ENCODE measurements at places on chromosomes 5 and 9.

DNA sequence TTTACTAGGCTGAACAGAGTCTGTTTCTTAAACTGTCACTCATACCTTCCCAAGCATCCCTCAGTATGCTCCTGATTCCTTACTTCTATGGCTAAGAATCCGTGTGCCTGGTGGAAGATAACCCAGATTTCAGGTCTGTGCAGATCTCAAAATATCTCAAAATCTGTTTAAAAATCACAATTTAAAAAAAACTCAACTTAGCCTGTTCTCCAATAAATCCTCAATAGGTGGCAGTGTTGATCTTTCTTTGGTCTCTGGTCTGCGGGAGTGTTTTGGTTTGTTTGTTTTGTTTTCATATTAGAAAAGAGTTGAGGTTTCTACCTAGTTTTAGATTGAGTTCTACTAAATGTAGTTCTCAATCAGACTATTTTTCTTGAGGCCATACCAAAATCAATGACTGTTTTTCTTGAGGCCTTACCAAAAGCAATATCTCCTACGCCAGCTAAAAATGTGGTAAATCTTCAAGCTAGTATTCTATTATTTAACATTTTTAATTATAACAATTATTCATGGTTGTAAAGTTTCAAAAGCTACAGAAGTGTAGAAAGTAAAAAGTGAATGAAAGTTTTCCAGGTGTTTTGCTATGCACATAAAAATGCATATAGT lies 57.9 kb downstream of the TGFBR1 start:
- DNase-seq = peak; percentile 35

DNA sequence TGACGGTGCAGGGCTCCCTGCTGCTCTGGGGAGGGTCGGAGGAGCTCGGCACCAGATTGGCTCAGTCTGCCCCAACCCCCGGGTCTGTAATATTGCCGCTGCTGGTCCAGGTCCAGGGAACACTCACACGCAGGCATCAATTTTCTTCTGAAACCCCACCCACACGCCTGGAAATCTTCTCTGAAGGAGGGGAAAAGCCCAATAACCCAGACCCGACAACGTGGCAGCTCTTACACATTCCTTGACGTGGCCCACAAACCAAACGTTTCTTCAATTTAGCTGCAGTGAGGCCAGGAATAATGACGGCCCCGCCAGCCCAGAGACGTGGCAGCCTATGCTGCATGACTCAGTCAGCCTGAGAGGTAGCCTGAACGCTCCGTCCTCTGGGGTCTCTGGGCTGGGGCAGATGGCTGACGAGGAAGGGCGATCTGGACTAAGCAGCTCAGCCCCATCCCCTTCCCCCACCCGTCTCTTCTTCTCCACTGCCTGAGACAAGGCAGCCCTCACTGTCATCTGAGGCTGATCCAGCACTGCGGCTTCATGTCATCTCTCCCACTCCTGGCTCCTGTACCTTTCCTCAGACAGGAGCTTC lies 9.9 kb upstream of the SPARC start:
- DNase-seq = peak; percentile 100

DNA sequence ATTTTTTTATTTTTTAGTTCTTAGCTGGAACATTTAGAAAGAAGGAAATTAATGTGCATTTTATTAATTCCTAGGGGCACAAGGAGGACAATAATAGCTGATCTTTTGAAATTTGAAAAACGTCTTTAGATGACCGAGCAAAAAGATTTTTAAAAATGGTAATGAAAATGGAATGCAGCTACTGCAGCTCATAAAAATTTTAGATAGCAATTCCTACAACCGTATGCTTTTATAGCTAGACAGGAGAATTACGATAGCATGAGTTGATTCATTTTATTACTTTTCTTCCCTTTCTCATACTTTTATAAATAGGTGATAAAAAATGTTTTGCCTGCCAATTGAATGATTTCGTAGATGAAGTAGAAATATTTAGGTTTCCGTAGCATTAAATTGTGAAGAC lies 13.7 kb upstream of the RUFY1 start:
- DNase-seq = no peak

DNA sequence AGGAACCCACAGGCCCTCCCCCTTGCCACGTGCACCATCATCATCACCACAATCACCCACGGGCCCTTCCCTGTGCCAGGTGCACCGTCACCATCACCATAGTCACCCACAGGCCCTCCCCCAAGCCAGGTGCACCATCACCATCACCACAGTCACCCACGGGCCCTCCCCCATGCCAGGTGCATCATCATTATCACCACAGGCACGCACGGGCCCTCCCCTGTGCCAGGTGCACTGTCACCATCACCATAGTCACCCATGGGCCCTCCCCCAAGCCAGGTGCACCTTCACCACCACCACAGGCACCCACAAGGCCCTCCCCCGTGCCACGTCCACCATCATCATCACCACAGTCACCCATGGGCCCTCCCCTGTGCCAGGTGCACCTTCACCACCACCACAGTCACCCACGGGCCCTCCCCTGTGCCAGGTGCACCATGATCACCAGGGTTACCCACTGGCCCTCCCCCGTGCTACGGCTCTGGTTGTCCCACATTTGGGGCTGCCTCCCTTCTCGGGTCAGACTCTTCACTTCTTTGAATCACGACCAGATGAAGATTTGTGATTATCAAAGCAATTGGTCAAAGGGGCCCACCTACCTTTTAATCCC lies 69.1 kb upstream of the OLFM1 start:
- no peak for DNase-seq

- DNase-seq = no peak
These were observed 102.6 kb upstream of the ALDH1B1 start for GRCh38 chr9:38289866-38290245.

DNA sequence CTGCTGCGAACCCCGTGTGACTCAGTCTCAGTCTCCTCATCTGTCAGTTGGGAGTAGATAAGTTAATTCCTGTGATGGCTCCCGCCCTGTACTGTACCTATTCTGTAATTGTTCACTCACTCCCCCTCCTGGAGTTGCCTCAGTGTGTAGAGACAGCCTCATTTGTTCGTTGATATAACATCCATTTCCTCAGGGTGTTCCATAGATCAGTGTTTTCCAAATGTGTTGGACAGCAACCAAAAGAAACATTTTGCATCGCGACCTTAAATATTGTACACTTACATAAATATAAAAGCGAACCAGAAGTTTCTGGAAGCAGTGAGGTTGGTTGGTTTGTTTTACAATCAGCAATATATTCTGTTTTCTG lies 698 bp downstream of the NFX1 start:
- DNase-seq = no peak

GRCh38 chr5:54579591-54580295 lies 62.2 kb downstream of the SNX18 start:
- DNase-seq = no peak

DNA sequence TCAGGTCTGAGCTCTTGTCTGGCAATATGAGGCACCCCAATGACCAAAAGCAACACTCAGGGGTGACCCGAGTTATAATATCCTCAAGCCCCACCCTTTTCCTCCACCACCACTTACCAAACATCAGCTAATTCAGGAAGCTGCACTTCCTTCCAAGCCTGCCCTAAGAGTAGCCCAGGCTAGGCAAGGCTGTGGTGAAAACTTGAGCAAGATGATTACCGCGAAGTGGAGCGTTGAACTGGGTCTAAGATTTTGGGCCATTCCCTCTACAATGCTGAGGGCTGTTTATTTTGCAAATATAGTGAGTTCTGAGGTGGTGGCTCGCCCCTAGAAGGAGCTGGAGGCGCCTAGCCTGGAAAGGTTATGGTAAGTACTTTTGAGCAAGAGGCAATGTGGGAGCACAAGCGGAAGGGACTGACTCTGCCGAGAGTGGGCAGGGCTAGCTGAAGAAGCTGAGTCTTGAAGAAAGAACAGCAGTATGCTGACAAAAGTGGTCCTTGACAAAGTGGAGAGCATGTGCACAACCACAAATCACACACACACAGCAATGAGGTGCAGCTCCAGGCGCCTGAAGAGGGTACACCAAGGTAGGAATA lies at the start of gene HK3:
TSS of gene HK3 (minus strand) at position 51 of the 596 bp plus-strand sequence. CDS start 3,187 bp downstream, outside the sequence.
- DNase-seq = no peak

DNA sequence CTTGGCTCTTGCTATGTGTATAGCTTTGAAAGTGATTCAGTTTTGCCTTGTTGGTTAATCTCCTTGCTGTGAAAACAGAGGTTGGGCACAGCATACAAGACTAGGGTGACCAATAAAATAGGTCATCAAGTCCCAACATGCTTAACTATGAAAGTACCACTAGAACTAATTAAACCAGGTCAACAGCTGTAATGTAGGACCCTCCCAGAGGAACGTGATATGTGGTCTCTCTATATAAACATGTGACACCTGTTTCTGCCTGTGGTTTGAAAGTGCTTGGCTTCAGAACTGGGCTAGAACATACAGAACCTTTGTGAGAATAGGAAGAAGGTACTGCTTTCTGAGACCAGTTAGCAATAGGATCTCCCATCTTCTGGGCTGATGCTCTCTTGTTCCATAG lies 297.1 kb downstream of the FBXL7 start:
- DNase-seq = no peak

DNA sequence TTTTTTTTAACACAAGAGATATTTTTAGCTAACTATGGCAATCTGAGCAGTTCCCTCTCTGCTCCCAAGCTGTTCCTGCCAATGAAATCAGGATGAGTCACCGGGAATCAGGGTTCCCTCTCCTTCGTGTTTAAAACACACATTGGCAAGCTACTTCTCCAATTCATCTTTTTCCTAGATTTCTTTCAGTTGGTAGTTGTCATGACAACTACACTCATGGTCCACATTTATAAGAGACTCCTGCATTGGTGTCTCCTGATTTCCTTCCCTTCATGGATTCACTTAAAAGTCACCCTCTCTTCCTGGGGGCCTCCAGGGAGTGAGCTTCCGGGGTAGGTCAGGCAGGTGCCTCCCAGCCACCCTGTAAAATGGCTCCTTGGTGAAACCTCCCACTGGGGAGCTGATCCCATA lies 72.3 kb upstream of the NIPAL4 start:
- peak; percentile 98 for DNase-seq

GRCh38 chr9:134526584-134527477 lies 114.8 kb upstream of the COL5A1 start:
- DNase-seq = peak; percentile 42

DNA sequence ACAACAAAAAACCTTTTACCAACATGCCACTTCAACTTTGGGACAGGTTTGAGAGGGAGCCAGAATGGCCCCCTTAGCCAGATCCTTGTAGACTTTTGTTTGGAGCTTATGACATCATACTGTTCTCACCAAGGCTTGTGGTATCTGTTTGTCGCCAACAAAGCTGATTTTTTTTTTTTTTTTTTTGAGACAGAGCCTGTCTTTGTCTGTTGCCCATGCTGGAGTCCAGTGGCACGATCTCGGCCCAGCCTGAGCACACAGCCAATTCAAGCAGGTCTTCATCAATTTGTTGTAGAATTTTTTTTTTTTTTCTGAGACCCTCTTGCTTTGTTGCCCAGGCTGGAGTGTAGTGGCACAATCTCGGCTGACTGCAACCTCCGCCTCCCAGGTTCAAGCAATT lies 26.4 kb upstream of the NTNG2 start:
- DNase-seq = no peak

DNA sequence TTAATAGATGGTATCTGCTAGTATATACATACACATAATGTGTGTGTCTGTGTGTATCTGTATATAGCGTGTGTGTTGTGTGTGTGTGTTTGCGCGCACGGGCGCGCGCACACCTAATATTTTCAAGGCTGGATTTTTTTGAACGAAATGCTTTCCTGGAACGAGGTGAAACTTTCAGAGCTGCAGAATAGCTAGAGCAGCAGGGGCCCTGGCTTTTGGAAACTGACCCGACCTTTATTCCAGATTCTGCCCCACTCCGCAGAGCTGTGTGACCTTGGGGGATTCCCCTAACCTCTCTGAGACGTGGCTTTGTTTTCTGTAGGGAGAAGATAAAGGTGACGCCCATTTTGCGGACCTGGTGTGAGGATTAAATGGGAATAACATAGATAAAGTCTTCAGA lies 757 bp downstream of the FXN start:
- DNase-seq = no peak

DNA sequence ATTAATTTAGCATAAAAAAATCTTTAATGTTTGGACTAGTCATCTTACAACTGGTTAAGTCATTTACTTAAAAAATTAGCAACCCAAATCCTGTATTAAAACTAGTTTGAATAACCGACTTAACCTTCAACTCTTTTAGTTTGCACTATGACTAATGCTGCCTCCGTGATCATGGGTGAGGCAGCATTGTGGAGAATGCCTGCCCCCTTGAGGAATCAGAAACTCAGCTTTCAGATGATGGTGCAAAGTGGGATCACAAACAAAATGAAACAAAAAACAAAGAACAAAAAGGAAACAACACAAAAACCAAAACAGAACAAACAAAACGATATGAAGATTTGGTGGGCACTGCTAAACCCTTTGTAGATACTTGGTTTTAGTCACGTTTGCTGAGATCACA lies 127.0 kb upstream of the PALM2AKAP2 start:
- DNase-seq = peak; percentile 56

DNA sequence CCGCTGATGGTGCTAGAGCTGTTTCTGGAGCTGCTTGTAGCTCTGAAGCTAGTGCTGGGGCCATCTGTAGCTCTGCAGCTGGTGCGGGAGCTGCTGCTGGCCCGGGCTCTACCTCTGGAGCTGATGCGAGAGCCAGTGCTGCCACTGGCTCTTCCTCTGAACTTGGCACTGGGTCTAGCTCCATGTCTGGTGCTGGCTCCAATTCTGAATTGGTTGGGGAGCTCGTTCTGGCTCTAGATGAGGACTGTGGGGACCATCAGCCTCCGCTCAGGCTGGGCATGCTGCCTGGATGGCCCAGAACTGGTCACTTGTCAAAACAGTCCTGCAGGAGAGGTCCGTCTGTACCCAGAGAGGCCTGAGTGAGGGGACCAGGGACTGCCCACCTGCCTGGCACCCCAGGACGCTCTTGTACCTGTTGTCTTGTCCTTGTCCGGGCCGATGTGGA lies 21.5 kb downstream of the OBP2B start:
- no peak for DNase-seq

DNA sequence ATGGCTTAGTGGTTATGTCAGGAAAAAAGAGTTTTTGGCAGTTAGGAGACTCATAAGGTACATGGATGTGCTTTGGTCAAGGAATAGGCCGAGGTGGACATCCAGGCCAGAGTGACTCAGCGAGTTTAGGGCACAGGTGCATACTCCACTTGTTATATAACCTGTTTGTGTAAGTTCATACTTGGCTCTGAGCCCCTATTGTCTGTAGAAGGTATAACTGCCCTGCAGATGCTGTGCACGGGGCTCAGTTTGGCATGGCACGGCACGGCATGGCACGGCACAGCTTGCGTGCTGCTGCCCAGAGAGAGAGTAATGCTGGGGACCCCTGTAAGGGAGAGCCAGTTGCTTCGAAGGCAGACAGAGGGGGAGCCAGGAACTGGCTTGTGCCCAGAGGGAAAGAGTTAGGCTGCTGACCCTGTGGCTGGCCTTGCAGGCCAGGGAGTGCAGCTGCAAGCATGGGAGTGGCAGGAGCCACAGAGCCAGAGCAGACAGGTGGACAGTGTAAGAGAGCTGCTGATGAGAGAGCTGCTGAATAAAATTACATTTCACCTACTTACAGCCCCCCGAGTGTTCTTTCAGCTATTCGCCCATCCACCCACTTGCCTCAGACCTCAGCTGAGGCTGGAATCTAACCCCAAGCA lies 32.2 kb downstream of the GCNT4 start:
- DNase-seq = no peak

Measured in fibroblast of upper back skin (primary cell).